ENCODE measurements at places on chromosomes 16 and 17. TPM values are rescaled to one million over a fixed set of nuclear protein-coding genes. Genes with fewer than 3 reads are reported as not detected.

ARL4D gene
- 25.5 TPM for polyA plus RNA-seq

ANTKMT gene
- polyA plus RNA-seq, result 25.7 TPM

DECR2 gene
- 29.6 TPM for polyA plus RNA-seq

- no peak overlapping the region for H3K27ac ChIP-seq
- H3K4me1 ChIP-seq, result peaks cover 18% of the 10 kb centered on the region
- no peak overlapping the region for H3K4me3 ChIP-seq
- no peak for DNase-seq
- H3K27me3 ChIP-seq, result no peaks in the 10 kb centered on the region
These were observed 62.4 kb downstream of the CDH11 start for GRCh38 chr16:65059406-65059980.

DNA sequence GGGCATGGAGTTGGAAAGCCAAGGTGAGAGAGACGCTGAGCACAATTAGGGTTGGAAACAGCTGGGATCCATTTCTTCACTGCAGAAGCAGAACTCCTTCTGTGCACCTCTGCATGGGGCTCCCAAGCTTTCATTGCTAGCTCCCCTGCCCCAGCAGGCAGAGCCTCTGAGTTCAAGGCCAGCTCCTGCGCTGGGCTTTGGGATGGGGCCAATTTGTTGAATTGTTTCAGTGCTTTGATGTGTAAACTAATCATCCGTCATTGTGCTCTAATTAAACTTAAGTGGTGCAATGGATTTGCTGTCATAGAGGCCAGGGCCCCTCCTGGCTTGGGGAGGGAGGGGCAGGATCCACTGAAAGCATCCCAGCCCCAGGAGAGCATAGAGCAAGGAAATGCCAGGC is 13.5 kb upstream of the LYRM9 start:
- no peaks in the 10 kb centered on the region for H3K4me1 ChIP-seq
- peaks cover 13% of the 10 kb centered on the region for H3K27me3 ChIP-seq
- H3K36me3 ChIP-seq, result no peaks in the 10 kb centered on the region
- no peak overlapping the region for H3K27ac ChIP-seq

GRCh38 chr16:89909777-89910716 is 8.6 kb upstream of the MC1R start:
- no peaks in the 10 kb centered on the region for H3K4me1 ChIP-seq
- no peaks in the 10 kb centered on the region for H3K27me3 ChIP-seq
- H3K36me3 ChIP-seq, result peaks cover 63% of the 10 kb centered on the region
- H3K27ac ChIP-seq, result no peak overlapping the region
- H3K4me3 ChIP-seq, result no peak overlapping the region

GRCh38 chr16:54077050-54077821 is 209.4 kb downstream of the IRX3 start:
- DNase-seq, result peak; percentile 81
- H3K4me3 ChIP-seq, result no peak overlapping the region
- H3K27me3 ChIP-seq, result no peaks in the 10 kb centered on the region
- no peaks in the 10 kb centered on the region for H3K36me3 ChIP-seq
- no peak overlapping the region for H3K27ac ChIP-seq

DNA sequence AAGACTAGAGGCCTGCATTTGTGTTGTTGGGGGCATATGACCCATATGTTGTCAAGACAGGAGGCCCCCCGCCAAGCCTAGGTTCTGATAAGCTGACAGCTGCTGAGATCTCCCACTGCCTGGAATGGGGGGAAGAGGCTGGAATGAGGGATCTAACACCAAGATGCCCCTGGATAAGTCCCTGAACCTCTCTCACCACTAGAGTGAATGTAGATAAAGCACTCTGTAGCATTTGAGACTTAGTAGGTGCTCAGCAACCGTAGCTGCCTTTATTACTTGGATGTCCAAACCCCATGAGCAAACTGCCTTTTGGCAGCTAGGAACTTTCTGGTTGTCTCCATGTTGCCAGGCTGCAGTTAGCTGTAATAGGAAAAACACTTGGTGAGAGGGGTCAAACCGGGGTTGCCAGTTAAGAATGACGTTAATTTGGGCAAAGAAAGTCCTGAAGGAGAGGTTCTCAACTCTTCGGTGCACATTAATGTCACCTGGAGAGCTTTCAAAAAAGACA is 4.4 kb upstream of the RASL10B start:
- no peak for DNase-seq
- no peak overlapping the region for H3K4me3 ChIP-seq
- no peaks in the 10 kb centered on the region for H3K27me3 ChIP-seq
- peaks cover 18% of the 10 kb centered on the region for H3K4me1 ChIP-seq
- peak overlapping the region; percentile 90 for H3K27ac ChIP-seq

DNA sequence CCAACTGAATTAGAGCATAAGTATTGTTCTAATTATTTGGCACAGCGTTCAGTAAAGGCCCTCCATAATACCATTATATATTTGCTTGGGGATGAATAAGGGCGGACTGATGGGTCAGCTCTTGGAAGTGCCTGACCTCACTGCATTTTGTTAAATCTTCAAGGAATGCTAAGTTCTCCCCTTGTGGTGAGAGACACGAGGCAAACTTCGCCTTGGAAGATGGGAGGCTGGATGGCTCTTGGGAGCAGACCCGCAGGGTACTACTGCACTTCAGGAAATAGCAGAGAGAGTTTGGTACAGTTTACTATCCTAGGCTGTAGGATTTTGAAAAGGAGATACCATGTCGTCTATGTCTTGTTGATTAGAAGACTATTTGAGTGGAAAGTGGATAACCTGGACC is 87.0 kb upstream of the RPRML start:
- H3K4me3 ChIP-seq, result no peak overlapping the region
- no peak overlapping the region for H3K27ac ChIP-seq
- H3K27me3 ChIP-seq, result no peaks in the 10 kb centered on the region

- H3K4me1 ChIP-seq, result no peaks in the 10 kb centered on the region
- H3K27ac ChIP-seq, result no peak overlapping the region
- no peaks in the 10 kb centered on the region for H3K27me3 ChIP-seq
- no peak overlapping the region for H3K4me3 ChIP-seq
These were observed 4.9 kb upstream of the CIAO3 start for GRCh38 chr16:745739-746138.

- H3K27me3 ChIP-seq, result peaks cover 26% of the 10 kb centered on the region
- H3K36me3 ChIP-seq, result no peaks in the 10 kb centered on the region
- no peak overlapping the region for H3K27ac ChIP-seq
These were observed 4.7 kb upstream of the PLCG2 start for GRCh38 chr16:81774348-81774747.
